ENCODE measurements at places on chromosomes 5 and 9.

DNA sequence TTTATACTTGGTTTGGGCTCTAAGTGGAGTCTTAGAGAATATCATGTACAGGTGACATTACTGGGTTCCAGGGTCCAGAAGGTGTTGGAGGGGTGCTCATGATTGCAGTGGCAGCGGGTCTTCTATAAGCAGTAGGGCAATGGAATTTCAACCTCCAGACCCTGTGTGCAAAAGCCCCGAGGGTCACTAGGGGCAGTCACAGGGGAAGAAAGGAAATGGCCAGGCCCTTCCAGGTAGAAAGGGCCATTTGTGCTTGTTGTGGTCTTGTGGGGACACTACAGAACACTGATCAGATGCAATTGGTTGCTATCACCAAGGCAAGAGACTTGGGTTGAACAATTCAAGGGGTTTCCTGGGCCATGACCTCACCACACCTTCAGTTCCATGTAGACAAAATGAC lies 283.4 kb downstream of the GADD45G start:
- DNase-seq = no peak

DNA sequence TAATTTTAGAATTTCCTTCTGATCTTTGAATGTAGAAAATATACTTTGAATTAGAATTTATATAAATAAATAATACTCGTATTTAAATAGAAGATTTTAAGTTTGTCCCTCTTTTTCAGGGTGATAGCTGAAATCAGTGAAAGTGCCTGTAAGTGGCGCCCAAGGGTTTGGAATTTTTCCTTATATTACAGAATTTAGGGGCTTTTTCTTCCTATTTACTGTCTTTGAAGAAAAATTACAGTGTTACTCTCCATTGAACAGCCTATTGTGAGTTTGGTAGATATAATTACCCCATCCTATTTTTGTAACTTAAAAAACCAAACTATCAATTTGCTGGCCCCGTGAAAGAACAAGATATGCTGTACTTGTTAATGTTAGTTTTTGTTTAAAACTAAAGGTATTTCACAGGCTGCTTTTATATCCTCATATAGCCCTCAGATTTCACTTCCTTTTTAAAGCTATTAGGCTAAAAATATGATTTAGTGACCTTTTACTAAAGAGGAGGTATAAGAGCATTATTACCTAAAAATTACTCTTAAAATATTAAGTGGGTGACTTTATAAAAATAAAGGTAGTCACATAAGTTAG lies 3.2 kb downstream of the MAP3K1 start:
- DNase-seq = no peak

- no peak for DNase-seq
These were observed 31.0 kb downstream of the ABLIM3 start for GRCh38 chr5:149172261-149172660.

DNA sequence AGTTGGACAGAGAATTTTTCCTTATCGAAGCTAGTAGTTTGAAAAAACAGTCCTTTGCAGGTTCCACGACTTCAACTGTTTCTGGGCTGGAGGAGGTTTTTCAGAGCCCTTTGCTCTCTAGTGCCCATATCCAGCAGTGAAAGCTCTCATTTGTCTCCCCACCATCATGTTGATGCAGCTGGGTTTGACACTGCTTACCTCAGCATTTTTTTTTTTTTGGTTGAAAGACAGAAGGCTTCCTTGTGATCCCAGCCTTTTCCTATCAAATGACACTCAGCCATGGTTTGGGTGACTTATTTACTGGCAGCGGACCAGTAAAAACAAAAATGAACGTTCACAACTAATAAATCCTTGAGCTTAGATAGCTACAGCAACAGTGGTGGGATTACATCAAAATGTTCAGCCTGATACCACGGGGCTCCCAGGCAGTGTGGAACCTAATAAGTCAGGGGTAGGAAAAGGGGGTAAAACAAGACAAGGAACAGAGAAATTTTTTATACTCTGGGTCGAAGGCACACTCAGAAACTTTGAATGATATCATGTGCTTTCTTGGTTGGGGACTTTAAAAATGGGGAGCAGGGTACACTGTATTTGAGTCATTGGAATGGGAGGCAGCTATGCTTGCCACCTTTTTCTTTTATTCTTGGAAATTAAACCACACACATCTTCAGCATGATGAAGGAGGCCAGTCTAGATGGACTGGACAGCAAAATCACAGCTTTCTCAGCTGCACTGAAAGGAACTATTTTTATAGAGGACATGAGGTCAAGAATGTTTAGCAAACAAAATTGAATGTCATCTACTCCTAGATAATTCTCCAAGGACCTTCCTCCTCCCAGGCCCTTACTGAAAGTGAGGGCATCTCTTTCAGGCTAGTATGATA lies 308.9 kb upstream of the MPDZ start:
- no peak for DNase-seq

DNA sequence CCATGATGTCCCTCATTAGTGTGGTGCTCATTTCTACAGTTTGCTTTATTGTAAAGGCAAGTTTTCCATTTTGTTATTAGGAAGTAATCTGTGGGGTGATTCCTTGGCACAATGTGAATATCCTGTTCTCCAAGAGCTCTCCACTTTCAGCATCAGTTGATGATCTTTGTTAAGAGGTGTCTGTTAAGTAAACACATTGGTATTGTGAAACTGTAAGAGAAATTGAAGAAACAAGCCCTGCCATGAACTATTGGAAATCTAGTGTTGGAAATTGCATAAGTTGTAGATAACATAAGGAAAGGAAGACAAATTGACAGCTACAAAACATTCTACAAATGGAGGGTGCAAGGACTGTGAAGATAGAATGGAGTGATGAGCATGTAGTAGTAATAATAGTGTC lies 17.2 kb downstream of the RNF14 start:
- DNase-seq = no peak

GRCh38 chr9:69322256-69322655 lies 2.8 kb upstream of the ENTREP1 start:
- no peak for DNase-seq
